Fibroblast of skin of back (primary cell): ENCODE measurements at places on chromosomes 1 and 21.

DNA sequence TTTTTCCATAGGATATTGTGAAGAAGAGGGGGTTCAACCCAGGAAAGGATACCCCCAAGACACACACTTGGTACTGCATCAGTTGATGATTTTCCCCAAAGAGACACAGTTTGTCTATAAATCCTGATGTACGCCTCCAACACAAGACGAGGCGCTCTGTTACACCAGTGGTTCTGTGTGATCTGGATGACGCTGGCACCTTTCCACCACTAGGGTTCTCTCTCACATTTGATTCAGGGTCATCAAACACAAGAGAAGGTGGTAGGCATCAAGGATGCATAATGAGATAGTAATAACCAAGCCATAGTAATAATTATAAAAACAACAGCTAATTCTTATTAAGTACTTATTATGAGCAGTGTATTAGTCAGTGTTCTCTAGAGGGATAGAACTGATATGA is 508.8 kb upstream of the ZP4 start:
- DNase-seq: no peak

DNA sequence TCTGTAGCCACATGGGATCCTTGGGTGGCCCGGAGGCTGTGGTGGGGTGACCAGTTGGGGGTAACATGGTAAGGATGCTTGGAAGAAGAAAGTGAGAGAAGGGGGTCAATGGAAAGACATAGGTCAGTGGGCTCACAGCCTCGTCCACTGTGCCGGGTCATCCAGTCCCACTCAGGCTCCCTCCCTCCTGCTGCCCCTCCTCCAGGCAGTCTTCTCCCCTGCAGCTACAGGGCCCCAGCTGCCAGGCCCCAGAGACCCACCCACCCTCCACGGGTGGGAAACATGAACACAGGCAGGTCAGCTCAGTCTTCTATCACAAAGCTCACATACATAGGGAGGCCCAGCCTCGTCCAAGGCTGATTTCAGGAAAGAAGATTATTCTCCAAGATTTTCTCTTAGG is 158.3 kb downstream of the ST6GALNAC5 start:
- DNase-seq: no peak

GRCh38 chr1:157542676-157543075 is 9.6 kb downstream of the FCRL5 start:
- no peak for DNase-seq

DNA sequence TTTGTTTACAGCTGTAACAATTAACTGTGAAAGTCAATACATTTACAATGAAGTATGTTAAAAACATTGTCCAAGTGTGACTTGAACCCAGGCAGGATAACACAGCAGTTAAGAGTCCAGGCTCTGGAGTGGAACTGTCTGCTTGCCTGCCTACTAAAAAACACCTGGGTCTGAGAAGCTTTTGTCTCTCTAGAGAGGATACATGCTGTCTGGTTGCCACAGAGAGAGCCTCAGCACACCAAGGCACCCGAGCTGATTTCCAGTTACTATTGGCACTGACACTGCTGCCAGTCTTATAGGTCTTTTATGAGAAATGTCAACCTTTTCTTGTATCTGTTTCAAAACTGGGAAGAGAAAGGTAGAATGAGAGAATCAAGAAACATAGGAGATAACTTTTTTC is 20.2 kb upstream of the RALGPS2 start:
- no peak for DNase-seq

GRCh38 chr1:225942574-225942973 is 1.6 kb upstream of the LEFTY2 start:
- DNase-seq: no peak

GRCh38 chr1:76105372-76105771 is 30.8 kb downstream of the ST6GALNAC3 start:
- no peak for DNase-seq
